ENCODE measurements at places on chromosomes 1 and 21. TPM values are rescaled to one million over a fixed set of nuclear protein-coding genes. Genes with fewer than 3 reads are reported as not detected.

GRCh38 chr1:109816175-109816811 is 52.6 kb upstream of the EPS8L3 start:
- H3K27me3 ChIP-seq, result no peaks in the 10 kb centered on the region
- no peak for DNase-seq
- no peaks in the 10 kb centered on the region for H3K36me3 ChIP-seq
- no peak overlapping the region for H3K4me3 ChIP-seq

DNA sequence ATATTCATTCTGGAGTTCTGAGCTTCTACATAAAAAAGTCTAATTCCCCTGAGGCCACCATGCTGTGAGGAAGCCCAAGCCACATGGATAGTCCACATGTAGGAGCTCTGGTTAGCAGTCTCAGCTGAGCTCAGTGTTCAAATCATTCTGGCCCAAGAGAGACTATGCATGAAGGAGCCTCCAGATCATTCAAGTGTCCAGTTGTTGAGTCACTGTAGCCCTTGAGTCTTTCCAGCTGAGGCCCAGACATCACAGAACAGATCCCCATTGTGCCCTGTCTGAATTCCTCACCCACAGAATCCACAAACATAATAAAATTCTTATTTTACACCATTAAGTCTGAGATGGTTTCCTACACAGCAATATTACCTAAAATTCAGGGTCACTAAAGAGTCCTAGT is 107.0 kb upstream of the NGF start:
- peaks cover 10% of the 10 kb centered on the region for H3K27me3 ChIP-seq
- H3K4me1 ChIP-seq, result no peaks in the 10 kb centered on the region
- H3K36me3 ChIP-seq, result no peaks in the 10 kb centered on the region
- no peak overlapping the region for H3K27ac ChIP-seq

GRCh38 chr1:8097077-8097799 is 71.1 kb upstream of the ERRFI1 start:
- H3K27ac ChIP-seq, result peak overlapping the region; percentile 96
- peaks cover 40% of the 10 kb centered on the region for H3K4me1 ChIP-seq
- DNase-seq, result peak; percentile 47
- peak overlapping the region; percentile 59 for H3K4me3 ChIP-seq
- H3K27me3 ChIP-seq, result peaks cover 11% of the 10 kb centered on the region

- DNase-seq, result peak; percentile 99
- H3K4me1 ChIP-seq, result peaks cover 34% of the 10 kb centered on the region
- H3K27ac ChIP-seq, result no peak within 1 kb of the TSS
- no peaks in the 10 kb centered on the region for H3K27me3 ChIP-seq
- H3K36me3 ChIP-seq, result peaks cover 43% of the 10 kb centered on the region
Observed at GRCh38 chr1:153670859-153671627, at the start of gene ILF2. Gene ILF2, minus strand, starts transcription at chr1:153670993. Its CDS starts 71 bp downstream, at chr1:153670922.

- no peak overlapping the region for H3K4me3 ChIP-seq
- H3K36me3 ChIP-seq, result peaks cover 30% of the 10 kb centered on the region
- H3K27me3 ChIP-seq, result no peaks in the 10 kb centered on the region
- peaks cover 9% of the 10 kb centered on the region for H3K4me1 ChIP-seq
Observed at GRCh38 chr1:35619237-35620121, 21.8 kb downstream of the PSMB2 start.

The ABL2 gene
- 6.6 TPM for total RNA-seq

The DFFA gene
- 45.7 TPM for total RNA-seq

- no peak overlapping the region for H3K4me3 ChIP-seq
- H3K27ac ChIP-seq, result no peak overlapping the region
- H3K4me1 ChIP-seq, result no peaks in the 10 kb centered on the region
- no peaks in the 10 kb centered on the region for H3K36me3 ChIP-seq
Observed at GRCh38 chr21:24899138-24899537, 708.1 kb downstream of the MRPL39 start.

DNA sequence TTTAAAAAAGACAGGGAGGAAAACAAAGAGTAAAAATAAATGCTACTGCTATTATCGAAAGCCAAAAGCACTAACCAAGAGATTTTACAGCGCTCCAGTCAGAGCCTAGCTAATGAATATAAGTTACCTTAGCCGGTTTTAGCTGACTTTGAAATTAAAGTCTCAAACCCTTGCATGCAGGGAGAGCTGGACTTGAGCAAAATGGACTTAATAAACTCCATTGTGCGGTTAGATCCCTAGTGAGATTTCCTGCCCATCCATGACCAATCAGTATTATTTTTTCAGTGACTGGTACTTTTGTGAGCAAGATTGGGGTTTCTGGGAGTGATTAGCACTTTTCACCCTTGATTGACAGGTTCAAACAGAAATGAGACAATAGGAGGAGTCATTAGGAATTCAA is 333.4 kb upstream of the ADGRL2 start:
- H3K27me3 ChIP-seq, result no peaks in the 10 kb centered on the region
- H3K36me3 ChIP-seq, result no peaks in the 10 kb centered on the region

All from activated CD4-positive, alpha-beta T cell treated with anti-CD3 and anti-CD28 coated beads for 36 hours (primary cell).